Stimulated activated CD8-positive, alpha-beta memory T cell treated with anti-CD3 and anti-CD28 coated beads, Interleukin-7, amount 100 ng/mL, for 1 hour (primary cell): ENCODE measurements at places on chromosomes 2 and 18.

GRCh38 chr2:162327134-162327769 is 8.8 kb upstream of the IFIH1 start:
- no peak for DNase-seq

- DNase-seq = no peak
Observed at GRCh38 chr2:240507060-240507777, 50.6 kb downstream of the ANKMY1 start.

DNA sequence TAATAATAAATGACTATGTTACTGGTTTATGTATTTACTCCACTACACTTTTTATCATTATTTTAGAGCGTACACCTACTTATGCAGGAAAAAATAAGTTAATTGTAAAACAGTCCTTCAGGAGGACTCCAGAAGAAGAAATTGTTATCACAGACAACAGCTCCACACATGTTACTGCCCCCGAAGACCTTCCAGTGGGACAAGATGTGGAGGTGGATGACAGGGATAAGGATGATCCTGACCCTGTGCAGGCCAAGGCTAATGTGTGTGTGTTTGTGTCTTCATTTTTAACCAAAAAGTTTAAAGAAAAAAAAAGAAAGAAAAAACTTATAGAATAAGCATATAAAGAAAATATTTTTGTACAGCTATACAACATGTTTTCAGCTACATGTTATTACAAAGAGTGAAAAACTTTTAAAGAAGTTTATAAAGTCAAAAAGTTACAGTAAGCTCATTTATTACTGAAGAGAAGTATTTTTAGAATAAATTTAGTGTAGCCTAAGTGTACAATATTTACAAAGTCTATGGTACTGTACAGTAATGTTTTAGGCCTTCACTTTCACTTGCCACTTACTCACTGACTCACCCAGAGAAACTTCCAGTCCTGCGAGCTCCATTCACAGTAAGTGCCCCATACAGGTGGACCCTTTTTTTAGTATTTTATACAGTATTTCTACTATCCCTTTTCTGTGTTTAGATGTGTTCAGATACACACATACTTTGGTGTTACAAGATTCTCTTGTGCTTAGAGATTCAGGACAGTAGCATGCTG is 7.5 kb downstream of the TGFBRAP1 start:
- DNase-seq = no peak

- no peak for DNase-seq
Observed at GRCh38 chr2:29066997-29067605, 7.2 kb downstream of the PCARE start.

- DNase-seq = no peak
Observed at GRCh38 chr2:144515099-144515695, 4.7 kb downstream of the ZEB2 start.

GRCh38 chr2:237312021-237312755 is 101.8 kb downstream of the COL6A3 start:
- DNase-seq = no peak

DNA sequence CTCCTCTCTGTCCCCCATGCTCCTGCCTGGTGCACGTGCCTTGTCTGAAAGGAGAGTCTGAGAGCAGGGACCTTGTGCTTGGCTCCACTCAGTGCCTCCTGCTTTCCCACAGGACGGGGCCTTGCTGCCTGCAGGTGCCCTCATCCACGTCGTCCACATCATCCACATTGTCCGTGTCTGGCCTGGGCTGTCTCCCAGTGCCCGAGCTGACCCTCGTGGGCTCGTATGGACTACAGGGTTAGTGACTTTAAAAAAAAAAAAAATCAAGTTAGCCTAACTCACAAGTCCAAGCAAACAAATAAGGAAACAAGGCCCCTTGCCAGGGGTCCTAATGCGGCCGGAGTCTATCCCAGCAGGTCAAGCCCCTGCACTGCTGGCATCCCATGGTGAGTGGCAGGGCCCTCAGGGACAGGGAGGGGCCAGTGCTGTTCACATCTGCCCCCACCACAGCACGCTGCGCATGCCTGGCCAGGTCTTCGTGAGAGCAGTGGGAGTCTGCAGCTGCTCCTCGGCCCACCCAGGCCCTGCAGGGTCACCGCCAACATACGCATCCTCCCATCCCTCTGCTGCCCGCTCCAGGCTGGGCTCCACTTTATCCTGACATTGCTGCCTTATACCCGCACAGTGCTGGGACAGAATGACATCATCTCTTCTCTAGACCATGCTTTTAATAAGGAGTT is 232.6 kb downstream of the NDUFA10 start:
- no peak for DNase-seq

DNA sequence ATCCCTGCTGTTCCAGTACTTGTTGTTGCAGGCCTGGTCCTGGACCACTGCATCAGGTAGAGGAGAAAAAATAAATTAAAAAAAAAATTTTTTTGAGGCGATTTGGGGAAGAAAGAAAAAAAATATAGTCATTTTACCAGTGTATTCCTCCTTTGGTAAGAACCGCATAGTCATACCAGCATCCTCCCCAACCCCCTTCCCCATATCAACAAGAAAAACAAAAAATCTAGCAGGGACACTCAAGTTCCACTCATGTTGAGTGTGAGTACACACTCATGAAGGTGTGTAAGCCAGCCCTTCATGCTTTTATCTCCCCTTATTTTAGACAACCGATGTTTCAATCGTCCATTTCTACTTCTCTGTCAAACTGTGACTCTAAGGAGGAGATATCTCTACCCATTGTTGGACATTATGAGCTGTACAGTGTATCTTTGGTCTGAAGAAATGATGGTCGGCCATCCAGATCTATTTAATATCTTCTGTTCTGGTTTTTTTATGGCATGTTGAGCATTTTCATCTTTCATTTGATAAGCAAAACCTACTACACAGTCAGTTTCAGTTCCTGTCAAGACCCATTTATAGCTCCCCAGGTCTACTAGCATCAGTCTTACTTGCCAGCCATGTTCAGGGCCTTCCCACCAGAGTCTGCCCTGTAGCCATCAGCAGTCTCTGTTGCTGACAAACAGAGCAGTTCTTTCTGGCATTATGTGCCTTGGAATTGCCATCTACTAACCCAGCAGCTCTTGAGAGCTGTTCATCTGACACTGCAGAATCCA is 20.0 kb downstream of the ELP2 start:
- DNase-seq = no peak

GRCh38 chr18:74368901-74369705 is 53.5 kb downstream of the C18orf63 start:
- DNase-seq = no peak

DNA sequence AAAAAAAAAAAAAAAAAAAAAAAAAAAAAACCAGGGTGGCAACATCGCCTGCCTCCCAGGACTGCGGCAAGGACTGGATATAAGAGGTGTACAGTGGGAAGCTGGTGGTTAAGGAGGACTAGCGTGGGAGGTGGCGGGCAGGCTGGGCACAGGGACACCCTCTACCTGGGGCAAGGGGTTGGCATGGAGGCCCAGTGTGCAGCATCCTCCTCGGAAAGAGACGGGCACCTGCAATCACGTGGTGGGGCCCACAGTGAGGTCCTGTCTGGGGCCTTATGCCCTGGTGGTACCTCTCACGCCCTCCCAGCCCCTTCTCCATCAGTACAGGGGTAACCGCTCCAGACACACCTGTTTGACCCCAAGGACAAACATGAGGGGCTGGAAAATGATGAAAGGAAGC is 27.9 kb downstream of the PXDN start:
- DNase-seq = no peak

GRCh38 chr2:11655495-11655894 is 14.5 kb downstream of the NTSR2 start:
- DNase-seq = no peak

- no peak for DNase-seq
Observed at GRCh38 chr2:140502951-140503630, 1627.7 kb downstream of the LRP1B start.

DNA sequence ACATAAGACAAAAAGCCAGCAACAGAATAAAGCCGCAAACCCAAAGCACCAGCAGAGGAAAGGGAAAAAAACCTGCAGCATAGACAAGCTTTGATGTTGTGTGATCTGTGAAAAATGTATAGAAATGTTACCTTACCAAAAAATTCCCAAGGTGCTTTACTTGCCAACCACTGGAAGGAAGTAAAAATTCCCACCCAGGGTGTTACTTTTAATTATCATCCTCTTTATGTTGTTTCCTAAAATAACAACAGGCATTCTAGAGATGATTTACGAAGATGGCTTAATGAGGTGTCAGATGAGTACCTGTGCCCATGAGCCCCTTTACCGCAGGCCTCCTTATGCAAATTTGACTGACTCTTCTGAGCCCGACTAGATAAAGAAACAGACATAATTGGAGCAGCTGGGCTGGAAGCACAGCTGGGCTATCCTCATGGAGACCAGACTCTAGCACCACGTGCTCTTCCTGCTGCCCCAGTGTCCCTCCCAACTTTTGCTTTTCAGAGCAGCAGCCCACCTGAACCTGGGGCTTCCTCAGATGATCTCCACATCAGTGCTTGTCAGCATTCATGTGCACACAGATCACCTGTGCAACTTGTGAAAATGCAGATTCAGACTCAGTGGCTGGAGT is 41.5 kb downstream of the SRSF7 start:
- DNase-seq = no peak

DNA sequence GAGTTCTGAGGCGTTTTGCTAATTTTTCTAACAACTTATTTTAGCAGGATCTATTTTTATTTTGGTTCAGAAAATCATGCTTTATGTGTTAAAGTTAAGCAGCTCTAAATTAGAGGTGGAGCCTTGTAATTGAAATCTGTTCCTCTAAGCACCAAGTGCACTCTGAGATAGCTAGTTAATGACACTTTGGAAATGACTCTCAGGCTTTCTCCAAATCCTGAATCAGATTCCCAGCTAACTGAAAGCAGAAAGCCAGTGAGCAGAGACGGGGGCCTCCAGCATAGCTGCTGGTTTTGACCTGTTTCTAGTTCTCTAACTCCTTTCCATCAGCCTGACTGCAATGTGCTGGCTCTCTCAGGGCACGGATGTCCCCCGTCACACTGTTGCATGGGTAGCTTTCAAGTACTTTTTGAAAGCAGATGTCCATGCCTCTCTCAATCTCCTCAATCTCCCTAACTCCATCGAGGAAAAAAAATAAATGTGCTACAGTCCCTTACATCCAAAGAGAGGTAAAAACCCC is 326.5 kb downstream of the SATB2 start:
- no peak for DNase-seq

DNA sequence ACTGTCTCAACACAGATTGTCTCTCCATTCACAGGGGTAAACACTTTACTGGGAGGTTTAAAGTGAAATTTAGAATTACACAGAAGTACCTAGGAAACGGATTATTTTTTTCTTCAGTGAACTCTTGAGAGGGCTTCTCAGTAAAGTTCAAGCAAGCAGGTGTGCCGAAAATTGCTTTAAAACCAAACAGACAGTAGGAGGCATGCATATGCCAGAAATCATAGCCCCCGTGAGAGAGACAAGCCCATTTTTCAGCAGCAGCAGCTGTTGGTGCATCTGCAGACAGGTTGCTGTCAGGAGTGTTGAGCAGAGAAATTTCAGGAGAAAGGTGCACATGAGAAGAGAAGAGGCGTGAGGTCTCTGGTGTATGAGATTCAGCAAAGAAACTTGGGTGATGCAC is 2115.5 kb upstream of the CELF4 start:
- no peak for DNase-seq

GRCh38 chr2:29703336-29703735 is 218.1 kb downstream of the ALK start:
- no peak for DNase-seq

- no peak for DNase-seq
Observed at GRCh38 chr2:129798626-129799025, 180.8 kb upstream of the RAB6C start.

GRCh38 chr2:78561876-78562275 is 463.6 kb upstream of the REG3G start:
- no peak for DNase-seq

GRCh38 chr2:118882693-118883336 is 35.4 kb upstream of the EN1 start:
- DNase-seq = peak; percentile 17

- DNase-seq = no peak
Observed at GRCh38 chr2:222862106-222862908, 1.5 kb downstream of the ACSL3 start.

GRCh38 chr2:63049211-63049969 is 1.2 kb upstream of the OTX1 start:
- no peak for DNase-seq

DNA sequence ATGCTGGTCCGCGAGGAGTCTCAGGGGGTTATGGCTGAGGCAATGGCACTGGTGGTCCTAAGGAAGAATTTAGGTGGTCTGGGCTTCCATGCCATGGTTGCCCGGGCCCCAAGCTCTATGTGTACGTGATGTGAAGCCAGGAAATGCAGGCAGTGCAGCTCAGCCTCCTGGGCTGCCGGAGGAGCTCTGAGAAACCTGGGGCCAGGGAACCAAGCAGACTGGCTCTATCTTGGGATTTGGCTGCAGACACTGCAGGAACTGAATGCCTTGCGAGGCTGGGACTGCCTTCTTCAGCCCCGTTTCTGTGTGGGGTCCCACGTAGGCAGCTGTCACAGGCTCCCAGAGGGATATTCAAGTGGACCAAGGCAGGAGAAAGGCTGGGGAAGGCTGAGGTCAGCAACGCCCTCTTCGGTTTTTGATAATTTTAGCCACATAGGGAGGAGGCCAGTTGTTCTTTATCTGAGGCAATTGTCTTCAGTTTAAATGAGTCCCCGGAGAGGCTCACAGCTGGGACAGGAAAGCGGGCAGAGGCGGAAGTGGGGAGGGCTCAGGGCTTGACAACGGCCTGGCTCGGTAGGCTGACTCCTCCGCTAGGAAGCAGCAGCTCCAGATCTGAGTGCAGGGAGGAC is 77.7 kb downstream of the RHOB start:
- no peak for DNase-seq

GRCh38 chr2:104866122-104866864 is 12.4 kb downstream of the POU3F3 start:
- DNase-seq = no peak

DNA sequence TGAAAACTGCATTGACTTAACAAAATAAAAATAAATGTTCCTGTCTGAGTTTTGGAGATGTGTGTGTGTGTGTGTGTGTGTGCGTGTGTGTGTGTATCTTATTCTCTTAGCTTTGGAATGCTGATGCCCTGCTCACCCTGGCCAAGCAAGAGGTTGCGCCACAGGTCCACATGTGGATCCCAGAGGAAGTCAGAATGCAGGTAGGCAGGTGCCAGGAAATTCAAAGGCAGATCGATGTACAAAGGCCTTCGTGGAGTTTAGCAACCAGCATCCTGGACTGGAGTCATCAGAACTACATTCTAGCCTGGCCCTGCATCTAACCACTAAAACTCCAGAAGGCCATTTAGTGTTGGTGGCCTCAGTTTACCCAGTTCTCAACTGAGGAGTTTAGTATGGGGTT is 12.4 kb downstream of the G6PC2 start:
- DNase-seq = no peak

DNA sequence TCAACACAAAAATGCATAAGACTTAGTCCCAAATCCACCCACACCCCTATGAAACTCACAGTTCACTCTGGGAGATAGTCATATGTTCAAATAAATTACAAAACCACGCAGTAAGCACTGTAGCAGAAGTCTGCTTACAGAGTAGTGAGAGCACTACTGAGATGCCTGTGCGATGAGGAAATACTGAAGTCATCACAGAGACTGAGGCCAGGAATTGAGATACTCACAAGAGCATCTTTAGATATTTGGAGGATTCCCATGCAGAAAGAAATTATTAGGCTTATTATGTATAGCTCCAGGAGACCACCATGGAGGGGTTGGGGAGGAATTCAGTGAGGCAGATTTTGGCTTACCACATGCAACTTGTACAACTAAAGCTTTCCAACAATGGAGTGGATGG is 82.3 kb downstream of the ANTXR1 start:
- DNase-seq = no peak

- no peak for DNase-seq
Observed at GRCh38 chr2:85401844-85402243, 8.3 kb downstream of the CAPG start.
